ENCODE measurements at places on chromosomes 6 and 20.

GRCh38 chr20:53699906-53700305, 106.3 kb upstream of the ZNF217 start:
- DNase-seq: no peak

DNA sequence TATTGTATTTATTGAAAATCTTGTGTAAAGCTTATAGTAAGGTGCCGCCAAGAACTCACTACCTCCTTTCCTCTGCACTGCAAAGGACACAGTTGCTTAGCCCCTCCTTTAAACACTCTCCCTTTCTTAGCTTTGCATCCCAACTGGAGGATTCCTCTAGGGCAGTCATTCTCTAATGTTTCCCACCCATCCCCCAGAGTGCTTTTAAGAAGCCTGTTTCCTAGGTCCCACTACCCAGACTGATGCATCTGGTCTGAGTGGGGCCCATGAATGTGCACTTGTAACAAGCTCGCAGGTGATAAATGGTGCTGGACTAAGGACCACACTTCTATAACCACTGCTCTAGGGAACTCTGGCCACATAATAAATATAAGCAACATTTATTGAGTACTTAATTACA, 55.2 kb downstream of the B4GALT5 start:
- DNase-seq: no peak

DNA sequence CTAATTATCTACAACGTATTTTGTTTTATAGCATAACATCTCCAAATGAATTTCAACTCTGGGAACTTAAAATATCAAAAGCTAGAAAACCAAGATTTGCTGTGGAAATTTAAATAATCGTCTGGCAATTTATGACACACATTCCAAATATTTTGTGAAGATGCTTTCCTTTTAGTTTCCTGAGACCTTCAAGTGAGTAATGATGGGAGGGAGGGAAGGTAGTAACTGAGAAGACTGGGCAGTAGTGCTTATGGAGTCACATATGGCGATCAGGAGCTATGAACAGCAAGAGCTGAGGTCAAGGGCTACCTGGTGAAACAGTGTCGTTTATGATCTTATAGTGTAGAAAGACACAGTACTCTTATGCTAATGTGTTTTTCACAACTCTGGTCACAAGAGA, 178.2 kb upstream of the THEMIS start:
- DNase-seq: no peak

DNA sequence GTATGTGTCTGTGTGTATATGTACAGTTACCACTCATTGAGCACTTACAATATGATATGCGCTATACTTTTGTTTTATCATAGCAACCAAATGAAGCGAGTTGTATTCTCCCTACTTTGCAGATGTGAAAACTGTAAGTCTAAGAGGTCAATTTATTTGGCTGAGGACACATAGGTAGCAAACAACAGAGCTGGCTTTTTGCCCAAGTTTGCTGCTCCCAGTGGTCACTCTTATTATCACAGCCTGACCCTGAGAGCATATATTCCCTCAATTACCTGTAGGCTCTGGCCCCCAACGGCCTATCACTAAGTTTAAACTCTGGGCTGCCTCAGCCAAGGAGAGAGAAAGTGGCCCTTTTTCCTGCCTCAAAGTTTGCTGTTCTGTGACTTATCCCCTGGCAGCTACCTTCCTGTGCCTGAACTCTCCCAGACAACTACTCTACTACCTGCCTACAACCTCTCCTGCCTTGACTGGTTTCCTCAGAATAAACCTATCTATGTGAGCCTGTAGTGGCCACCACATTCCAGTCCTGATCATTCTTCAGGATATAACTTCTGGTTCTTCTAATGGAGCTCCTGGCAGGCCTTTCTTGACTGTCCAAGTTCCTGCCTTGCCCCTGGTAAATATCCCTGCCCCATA, 221.8 kb downstream of the FRK start:
- no peak for DNase-seq

DNA sequence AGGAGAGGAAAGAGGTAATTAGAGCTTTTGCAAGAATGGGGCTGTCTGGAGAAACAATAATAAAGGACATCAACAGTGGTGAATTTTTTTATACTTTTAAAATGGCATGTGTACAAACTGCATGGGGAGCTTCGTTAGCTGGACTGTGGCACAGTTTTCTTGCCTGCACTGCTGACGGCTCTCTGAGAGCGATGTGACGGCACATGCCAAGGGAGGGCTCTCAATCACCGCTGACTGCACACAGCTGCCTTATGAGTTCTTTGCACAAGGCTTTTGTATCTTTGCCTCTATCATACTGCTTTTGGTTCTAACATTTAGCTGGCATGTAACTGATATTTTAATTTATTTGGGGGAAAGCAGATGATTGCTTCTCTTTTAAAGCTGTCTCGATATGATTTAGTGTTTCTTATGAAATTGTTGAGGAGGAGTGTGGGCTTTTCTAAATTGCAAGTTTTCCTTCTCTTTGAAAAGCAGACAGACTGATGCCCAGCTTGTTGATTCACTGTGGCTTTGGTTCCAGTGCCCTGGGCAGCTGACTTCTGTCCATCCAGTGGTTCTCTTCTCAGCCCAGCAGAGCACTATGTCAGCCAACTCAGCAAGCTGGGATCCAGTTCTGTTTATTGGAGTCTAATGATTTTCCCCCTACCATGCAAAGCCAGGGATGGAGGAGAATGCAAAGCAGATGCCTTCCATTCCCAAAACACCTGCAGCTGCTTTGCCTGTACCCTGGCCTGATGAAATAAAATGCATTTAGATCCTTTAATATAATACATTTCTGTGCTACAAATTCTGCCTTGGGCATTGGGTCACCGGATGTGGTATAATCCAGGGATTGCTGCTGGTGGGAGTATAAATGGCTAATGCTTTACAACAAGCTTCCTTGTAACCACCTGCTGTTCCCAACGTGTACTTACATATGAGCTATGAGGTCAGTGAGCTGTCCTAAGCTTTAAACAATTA, 323.9 kb downstream of the ZFAND3 start:
- DNase-seq: peak; percentile 50

DNA sequence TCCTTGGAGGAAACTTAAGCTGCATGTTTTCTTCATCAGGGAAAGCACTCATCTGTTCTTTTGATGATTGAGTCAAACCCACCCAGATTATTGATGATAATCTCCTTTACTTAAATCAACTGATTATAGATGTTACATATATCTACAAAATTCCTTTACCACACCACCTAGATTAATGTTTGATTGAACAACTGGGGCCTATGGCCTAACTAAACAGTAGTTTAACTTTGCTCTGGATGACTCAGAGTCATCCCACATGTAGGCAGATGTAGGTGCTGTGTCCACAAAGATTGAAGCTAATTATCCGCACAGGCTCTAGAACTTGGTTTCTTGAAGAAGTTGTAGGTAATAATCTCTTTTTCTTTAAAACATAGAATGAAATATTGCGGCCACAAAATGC, 42.2 kb downstream of the PKIB start:
- DNase-seq: no peak

GRCh38 chr20:46330072-46330763, 21.9 kb upstream of the CDH22 start:
- no peak for DNase-seq

DNA sequence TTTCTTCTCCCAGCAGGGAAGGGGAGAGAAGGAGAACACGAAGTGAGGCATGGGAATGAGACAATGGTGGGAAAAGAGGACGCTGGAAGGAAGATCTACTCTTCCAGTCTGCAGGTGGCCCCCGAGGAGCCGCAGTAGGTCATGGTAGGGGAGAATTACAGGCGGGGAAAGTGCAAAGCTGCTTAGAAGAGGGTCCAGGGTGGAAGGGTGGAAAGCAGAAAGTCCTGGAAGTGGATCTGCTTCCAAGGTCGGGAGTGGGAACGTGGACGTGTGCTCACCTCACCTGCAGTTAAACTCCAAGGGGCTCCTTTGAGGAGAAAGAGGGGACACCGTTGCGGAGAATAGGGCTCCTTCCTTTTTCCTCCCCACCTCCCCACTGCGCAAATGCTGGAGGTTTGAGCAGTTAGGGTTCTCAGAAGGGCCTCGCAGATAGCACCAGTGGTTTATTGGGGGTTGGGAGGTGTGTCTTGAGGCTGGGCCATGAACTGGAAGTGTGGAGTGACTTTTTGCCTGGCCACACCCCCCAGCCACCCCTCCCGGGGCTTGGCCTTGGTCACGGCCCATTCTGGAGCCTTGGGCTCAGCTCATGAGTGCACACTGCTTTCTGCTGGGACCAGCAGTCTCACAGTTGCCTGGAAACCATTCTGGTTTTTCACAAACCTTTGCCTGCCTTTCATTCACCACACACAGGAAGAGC, 100.4 kb upstream of the MLN start:
- DNase-seq: no peak

GRCh38 chr6:3849681-3850450, 693 bp downstream of the FAM50B start:
- DNase-seq: no peak

GRCh38 chr6:45655745-45656476, 278.2 kb upstream of the SUPT3H start:
- DNase-seq: no peak

GRCh38 chr20:53763707-53764414, 170.2 kb upstream of the ZNF217 start:
- DNase-seq: no peak

DNA sequence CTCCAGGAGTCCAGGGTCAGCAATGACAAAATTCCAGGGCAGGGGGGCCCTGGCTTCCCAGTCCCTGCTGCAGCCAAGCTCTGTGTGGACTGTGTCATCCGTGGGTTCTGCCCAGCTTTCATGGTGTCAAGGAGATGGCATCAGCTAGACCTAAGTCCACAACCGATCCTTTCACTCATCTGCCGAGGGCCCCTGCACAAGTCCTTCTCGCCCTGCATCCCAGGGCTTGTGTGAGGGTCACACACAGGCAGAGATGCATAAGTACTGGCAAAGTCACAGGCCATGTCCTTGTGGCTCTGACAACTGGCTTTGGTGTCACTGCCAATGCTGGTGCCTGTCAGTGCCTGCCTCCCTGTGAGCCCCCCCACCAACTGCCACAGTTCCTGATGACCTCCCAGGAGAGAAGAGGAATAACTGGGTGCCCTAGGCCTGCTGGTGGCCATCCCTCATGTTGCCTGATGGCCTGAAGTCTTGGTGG, 181.4 kb upstream of the CST7 start:
- DNase-seq: no peak

- no peak for DNase-seq
These were observed 346.8 kb upstream of the ARID1B start for GRCh38 chr6:156430386-156430785.

DNA sequence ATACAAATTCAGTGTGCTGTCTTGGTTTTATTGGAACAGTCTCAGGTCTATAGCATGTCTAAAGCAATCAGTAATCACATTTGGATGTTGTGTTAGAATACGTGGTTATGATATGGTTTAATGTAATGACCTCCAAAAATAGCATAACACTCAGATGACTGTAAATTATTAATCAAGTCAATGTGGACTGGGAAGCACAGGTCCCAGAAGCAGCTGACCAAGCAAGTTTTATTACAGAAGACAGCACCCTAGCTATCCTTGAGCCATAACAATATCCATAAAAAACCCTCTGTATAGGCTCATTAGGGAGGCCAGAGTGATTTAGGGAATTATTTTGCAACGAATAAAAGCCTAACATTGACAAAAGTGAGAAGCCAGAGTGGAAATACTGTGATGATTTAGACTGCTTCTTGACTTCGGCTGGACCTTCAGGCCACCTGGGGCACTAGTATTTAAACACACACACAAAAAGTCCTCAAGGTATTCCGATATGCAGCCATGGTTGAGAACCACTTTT, 66.9 kb downstream of the RSPH3 start:
- DNase-seq: no peak

DNA sequence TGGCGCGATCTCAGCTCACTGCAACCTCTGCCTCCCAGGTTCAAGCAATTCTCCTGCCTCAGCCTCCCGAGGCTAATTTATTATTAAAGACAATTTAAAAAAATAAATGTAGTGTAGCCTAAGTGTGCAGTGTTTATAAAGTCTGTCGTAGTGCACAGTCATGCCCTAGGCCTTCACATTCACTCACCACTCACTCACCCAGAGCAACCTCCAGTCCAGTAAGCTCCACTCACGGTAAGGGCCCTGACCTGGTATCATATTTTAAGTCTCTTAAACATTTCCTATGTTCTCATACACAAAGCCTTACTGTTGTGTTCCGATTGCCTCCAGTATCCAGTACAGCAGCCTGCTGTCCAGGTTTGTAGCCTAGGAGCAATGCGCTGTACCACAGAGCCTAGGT, 168.2 kb upstream of the FOXQ1 start:
- DNase-seq: no peak

- DNase-seq: no peak
These were observed 125.6 kb downstream of the GRM4 start for GRCh38 chr6:34020278-34020677.

DNA sequence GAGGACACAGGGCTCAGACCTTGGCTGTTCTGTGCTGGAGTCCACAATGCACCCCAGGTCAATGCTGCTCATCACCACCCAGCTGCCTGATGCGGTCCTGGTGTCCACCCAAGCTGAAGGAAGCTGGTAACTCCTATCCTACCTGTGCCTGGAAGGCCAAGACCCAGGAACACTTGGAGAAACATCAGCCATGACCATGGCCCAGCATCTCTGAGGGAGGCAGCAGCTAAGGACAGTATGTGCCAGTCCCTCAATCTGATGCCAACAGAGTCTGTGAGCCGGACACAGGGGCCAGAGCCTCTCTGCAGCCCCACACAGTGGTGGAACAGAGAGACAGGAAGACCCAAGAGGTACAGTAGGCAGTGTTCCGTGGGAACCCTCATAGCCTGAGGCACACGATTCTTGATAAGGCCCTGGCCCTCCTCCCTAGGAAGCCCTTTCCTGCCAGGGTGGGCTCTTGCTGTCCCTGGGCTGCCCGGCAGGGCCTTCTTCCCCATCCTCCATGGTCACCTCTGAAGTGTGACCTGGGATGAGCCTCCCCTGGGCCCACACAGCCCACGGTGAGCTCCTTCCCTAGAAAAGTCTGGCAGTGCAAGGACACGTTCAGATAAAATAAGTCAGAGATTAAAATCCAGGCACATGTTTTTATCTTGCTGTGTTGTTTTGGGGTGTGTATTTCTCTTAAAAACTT, 170.7 kb downstream of the THBS2 start:
- DNase-seq: no peak

GRCh38 chr6:1472643-1473042, 83.3 kb downstream of the FOXF2 start:
- no peak for DNase-seq

DNA sequence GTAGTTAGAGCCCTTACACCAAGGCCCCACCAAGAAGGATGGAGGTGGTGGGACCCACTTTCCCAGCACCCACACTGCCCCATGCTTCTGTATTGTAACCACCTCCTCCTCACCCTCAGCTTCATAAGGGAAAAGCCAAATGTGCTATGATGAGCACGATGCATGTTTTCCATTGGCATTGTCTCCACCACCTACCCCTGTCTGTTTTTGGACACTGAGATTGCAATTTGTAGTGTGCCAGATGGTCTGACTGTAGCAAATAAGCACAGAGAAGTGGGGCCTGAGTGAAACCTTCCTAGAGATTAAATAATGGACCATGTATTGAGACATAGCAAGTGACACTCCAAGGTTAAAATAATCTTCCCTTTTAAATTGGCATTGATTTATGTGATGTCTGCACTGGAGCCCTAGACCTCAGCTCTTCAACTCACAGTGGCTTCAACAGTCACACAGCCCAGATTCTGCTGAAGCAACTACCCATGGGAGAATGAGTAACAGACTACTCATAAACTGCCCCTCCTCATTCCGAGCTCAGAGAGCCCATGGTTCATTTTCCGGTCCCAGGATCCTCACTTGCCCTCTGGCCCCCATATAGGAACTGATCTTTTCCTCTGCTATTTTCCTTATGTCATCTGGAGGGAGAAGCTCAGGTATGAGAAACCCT, 177.9 kb downstream of the COL9A1 start:
- no peak for DNase-seq
